ENCODE measurements at places on chromosomes 7 and 10.

DNA sequence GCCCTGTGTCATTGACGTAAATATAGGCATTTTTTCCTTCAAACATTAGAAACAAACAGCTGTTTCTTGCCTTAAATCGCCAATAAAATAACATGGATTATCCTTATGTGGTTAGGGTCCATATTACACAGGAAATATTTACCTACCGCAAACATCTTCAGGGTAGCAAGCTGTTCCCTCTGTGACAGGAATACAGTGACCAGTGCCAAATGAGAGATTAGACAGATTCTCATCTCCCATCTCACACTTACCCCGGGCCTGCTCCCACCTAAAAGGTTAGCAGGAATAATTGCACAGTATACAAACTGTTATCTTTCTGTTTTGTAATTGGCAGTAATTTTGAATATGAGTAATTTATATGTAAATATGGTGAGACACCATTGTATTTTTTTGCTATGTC, 16.5 kb downstream of the MKI67 start:
- no peak for DNase-seq

DNA sequence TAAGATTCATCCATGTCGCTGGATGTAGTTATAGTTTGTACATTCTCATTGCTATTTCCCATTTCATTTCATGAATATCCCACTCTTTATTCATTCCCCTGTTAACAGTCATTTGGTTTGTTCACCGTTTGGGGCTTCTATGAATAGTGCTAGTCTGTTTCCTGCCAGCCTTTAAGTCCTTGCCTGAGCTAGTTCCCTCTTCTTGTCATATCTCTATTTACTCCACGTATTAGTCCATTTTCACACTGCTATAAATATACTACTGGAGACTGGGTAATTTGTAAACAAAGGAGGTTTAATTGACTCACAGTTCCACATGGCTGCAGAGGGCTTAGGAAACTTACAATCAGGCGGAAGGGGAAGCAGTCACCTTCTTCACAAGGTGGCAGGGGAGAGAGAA, 56.2 kb downstream of the PLCE1 start:
- no peak for DNase-seq

GRCh38 chr7:15801551-15801950, 115.1 kb upstream of the MEOX2 start:
- no peak for DNase-seq

DNA sequence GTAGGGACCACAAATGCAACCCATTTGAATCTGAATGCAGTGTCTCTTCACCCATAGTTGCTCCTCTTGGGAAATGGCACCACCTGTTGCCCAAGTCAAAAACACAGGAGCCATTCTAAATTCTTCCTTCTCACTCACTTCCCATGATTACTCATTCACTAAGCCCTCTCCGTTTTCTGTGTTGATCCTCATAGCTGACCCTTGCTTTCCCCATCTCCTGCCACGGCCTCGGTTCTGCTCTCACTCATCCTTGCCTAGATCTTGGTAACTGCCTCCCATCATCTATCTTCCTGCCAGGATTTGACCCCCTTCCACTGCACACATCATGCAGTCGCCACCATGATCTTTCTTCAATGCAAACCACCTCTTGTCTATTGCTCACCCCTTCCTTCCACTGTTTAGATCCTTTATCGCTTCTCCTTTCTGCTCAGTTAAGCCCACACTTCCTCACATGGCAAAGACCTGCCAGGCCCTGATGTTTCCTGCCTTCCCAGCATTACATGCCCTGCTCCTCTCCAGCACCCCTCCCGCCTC, 19.0 kb upstream of the CPN1 start:
- no peak for DNase-seq

- no peak for DNase-seq
These were observed 29.8 kb downstream of the RSU1 start for GRCh38 chr10:16787361-16787791.

DNA sequence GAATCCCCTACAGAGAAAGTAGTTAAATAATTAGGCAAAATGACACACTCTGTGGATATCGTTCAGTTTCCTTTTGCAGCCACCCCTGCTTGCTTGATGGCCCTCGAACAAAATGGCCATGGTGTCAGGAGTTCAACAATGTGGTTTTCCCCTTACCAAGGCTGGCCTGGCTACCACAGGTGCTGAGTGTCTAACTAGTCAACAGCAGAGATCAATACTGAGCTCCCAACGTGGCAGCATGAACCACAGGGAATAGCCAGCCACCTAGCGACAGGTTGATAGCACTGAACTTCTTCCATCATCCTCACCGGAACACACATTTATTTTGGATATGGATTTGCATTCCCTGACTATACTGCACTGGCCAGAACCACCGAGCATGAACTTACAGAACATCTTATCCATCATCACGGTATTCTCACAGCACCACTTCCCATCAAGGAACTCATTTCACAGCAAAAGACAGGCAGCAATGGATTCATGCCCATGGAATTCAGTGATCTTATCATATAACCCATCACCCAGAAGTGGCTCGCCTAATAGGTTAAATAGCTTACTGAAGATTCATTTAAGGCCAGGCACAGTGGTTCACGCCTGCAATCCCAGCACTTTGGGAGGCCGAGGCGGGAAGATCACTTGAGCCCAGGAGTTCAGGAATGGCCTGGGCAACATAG, 6.3 kb downstream of the C10orf67 start:
- DNase-seq: no peak
